ENCODE measurements at places on chromosomes 7 and 10.

GRCh38 chr7:105352901-105353668, 35.6 kb downstream of the SRPK2 start:
- DNase-seq, result no peak

- no peak for DNase-seq
These were observed 213.6 kb upstream of the TBX20 start for GRCh38 chr7:35467456-35467978.

DNA sequence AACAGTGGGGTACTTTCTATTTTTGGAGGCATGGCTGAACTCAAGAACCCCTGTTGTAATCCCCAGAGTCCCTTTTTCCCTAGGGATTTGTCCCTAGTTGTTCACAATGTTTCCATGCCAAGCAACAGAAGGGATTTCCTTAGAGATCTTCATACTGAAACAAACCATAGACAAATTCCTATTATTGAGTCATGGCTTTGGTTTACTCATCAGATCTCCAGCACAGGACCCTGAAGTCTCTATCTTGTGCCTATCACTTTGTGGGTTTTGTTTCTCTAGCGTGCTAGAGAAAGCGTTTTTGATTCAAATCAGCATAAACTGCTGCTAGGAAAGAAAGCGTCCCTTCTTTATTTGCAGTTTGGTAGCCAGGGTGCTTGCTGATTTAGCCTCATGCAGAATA, 165.0 kb downstream of the BAMBI start:
- no peak for DNase-seq

DNA sequence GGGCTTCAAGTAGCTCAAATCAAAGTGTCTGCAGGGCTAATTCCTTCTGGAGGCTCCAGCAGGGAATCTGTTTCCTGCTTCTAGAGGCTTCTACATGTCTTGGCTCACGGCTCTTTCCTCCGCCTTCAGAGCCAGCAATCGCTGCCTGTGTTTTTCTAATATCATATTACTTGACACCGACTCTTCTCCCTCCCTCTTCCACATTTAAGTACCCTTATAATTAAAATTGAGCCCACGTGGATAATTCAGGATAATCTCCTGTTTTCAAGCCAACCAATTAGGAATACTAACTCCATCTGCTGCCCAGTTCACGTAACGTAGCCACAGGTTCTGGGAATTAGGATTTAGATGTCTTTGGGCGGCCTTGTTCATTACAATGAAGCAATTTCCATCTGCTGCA, 372.2 kb downstream of the DPP6 start:
- no peak for DNase-seq

DNA sequence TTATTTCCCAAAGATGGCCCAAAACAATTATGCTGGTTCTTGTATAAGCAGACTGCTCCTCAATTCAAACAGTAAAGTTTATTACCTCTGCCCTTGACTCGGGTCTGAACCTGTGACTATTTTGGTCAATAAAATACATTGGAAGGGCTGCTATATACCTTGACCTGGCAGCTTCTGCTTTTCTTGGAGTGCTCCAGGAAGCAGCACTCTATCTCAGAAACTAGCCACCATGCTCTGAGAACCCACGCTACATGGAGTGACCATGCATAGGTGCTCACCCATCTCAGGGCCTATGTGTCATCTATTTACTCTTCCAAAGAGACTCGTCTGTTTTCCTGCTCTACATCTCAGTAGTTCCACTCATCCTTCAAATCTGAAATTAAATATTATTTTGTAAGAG, 299.9 kb downstream of the AHR start:
- no peak for DNase-seq
